T-helper 17 cell (primary cell): ENCODE measurements at places on chromosomes 3 and 15.
A peak's percentile ranks its signal among the peaks of the same experiment; 100 is the strongest.

- no peak for DNase-seq
Measured at GRCh38 chr3:47605652-47606051, 27.0 kb upstream of the CSPG5 start.

- DNase-seq = peak; percentile 67
Measured at GRCh38 chr15:63503739-63504246, 600 bp upstream of the USP3 start.

DNA sequence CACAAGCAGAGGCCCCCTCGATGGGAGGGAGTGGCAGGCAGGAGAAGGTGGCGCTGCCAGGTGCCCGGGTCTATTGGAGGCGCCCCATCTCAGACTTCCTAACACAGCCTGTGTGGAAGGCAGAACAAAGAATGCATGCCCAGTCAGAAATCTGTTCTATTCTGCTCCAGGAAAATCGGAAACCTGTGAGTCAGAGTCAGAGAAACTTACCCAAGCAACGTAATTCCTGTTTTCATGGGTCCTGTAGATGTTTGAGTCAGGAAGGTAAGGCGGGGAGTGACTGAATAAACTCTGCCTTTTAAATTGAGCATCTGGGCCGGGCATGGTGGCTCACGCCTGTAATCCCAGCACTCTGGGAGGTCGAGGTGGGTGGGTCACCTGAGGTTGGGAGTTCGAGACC lies 13.7 kb downstream of the MAP6D1 start:
- no peak for DNase-seq

GRCh38 chr15:99651023-99651807 lies 82.0 kb downstream of the LYSMD4 start:
- DNase-seq = no peak

DNA sequence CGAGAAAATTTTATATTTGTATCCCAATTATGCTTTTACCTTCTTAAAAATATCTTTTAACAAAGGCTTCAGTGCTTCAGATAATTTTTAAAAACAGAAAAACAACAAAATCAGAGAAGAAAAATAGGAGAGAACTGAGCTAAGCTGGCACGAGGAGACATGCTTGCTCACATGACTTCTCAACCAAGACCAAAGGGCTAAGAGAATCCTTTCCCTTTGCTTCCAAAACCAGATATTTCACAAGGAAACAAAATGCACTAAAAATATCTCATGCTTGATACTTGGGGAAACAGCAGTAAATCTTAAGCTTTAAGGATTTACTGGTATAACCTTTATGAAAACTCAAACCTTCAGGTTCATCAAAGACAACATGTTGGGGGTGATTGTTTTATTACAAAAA lies 58.4 kb downstream of the CAPN7 start:
- no peak for DNase-seq

DNA sequence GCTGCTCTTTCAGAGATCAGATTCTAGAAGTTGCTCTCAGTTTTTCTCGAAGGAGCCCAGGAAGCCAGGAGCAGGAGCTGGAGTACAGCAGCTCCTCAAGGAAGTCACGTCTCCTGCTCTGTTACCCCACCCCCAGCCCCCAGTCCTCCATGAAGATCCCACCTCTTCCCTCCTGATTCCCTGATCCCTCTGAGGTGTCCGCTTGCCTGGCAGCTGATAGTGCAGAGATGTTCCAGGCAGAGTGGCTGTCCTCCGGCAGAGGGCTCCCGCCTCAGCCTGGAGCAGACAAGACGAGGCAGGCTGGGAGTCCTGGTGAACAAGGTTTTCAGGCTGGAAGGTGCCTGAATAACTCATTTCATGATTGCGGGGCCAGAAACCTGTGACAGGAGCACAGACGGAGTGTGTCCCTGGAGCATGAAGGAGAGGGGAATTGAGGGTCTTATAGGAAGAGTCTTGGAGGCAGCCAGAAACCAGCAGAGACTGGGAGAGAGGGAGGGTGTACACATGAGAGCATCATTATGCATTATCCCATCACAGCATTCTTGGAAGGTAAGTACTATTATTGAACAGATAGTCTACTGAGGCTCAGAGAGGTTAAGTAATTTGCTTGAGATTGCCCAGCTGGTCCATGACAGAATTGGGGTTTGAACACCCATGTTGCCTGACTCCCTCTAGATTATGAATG lies 1.2 kb downstream of the HRH1 start:
- no peak for DNase-seq

- DNase-seq = no peak
Measured at GRCh38 chr3:50202353-50203112, 2.5 kb upstream of the SLC38A3 start.

DNA sequence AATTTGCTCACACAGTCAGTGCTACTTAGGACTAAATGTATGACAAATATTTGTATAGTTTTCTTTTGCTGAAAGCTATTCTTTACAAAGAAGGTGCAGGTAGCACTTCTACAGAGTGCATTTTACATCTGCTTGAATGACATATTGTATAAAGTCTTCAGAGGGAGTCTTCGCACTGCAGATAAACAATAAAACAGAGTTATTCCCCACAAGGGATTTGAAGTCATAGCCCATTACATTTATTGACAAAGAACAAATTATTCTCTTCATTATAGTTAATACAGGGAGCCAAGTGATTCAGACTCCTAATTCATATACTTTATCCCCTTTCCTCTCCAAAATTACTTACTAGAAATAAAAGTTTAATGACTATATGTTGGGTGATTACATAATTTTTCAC lies 529.7 kb downstream of the EDEM1 start:
- no peak for DNase-seq

- no peak for DNase-seq
Measured at GRCh38 chr3:197936819-197937384, 13.1 kb upstream of the RPL35A start.

GRCh38 chr3:54283470-54283869 lies 161.1 kb downstream of the CACNA2D3 start:
- no peak for DNase-seq

DNA sequence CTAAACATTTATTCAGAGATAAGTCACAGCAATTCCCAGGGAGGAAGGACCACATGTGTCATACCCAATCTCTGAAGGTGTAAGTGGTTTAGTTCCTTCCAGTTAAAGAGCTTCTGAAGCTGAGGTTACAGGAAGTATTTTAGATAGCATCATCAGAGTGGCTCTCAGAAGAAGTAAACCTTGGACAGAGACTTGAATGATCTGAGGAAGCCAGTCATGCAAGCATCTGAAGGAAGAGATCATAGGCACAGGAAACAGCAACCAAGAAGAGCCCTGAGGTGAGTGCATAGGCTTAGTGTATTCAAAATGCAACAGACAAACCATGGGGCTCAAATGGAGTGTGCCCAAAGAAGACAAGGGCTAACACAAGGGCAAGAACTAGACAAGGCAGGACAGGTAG lies 210.3 kb downstream of the ULK4 start:
- DNase-seq = no peak

- DNase-seq = no peak
Measured at GRCh38 chr3:49771340-49771938, 14.9 kb downstream of the IP6K1 start.

DNA sequence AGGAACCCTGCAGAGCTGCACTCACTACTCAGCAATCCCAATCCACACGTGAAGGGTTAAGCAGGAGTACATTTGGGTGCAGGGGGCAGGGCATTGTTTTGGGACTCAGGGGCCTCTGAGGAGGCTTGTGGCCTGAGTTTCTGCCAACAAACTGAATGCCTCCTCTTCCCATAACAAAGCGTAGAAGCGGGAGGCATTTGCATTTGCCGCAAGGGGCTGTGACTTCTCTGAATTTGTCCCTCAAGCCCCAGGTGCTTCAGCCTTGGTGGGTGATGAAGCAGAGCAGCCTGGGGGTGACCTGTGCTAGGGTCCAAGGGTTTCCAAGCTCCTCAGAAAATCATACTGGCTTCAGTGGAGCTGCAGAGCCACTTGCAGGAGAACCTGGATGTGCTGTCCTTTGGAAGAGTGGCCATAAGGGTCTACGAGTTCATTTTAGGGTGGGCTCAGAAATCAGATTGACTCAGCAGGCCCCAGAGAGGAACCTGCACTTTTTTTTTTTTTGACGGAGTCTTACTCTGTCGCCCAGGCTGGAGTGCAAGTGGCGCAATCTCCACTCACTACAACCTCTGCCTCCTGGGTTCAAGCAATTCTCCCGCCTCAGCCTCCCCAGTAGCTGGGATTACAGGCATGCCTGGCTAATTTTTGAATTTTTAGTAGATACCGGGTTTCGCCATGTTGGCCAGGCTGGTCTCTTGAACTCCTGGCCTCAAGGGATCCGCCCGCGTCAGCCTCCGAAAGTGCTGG lies 1.4 kb upstream of the RPSA start:
- no peak for DNase-seq

DNA sequence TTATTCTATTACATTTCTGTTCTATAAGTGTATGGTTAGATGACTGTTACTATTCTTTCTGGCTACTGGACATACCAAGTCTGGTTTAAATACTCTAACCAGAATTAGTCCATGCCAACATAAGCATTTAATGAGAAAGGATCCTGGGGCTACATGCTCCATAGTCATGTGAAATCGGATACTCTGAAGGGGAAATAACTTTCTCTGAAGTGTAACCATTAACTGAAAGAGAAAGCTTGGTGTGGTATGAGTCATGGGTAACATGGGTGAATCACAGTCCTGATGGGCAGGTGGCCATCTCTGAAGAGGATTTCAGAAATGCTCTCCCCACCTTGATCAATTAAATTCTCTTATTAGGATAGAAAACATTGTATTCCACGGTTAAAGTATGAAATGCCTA lies 69.4 kb downstream of the FHIT start:
- DNase-seq = no peak

- DNase-seq = no peak
Measured at GRCh38 chr3:52308308-52308707, 7.8 kb upstream of the DNAH1 start.

DNA sequence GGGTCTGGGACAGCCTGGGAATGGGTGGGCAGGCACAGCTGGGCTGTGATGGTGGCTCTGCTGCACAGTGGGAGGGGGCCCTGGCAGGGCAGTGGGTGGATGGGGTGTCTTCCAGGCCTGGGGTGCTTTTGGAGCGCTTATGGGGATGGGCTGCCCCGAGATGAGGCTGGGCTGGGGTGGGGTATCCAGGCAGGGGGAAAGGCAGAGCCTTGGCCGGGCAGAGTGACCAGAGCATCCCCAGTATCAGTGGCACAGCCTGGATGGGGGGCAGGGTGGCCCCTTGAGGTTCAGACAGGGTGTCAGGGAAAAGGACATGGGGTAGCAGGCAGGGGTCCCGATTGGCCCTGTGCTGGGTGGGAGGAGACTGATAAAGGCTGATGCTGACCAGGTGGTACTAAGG lies 26.6 kb downstream of the HDAC11 start:
- no peak for DNase-seq

DNA sequence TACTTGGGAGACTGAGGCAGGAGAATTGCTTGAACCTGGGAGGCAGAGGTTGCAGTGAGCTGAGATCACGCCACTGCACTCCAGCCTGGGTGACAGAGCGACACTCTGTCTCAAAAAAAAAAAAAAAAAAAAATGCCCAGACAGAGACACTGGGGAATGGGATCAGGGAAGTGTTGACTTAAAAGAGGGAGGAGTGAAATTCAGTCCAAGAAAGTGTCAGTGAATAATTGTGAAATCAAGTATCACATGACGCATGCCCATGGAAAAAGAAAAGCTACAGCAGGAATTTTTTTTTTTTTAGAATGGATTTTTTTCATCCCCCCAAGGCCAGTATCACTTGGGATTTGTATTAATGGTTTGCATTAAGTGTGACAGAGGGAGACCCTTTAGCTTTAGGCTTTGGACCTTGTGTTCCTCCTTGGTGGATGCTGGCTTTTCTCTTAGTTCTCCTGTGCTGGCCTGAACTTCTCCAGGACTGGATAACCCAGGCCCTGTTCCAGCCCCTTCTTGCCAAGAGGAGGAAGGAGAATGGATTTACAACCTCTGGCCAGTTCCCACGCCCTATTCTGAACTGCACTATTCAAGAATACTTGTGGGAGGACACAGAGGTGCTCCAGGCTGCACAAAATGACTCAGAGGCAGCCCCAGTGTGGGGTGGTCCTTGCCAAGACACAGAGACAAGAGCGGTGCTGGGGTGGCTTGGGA lies 36.7 kb upstream of the ZNF774 start:
- no peak for DNase-seq

GRCh38 chr3:94665922-94666321 lies 603.1 kb downstream of the NSUN3 start:
- no peak for DNase-seq

DNA sequence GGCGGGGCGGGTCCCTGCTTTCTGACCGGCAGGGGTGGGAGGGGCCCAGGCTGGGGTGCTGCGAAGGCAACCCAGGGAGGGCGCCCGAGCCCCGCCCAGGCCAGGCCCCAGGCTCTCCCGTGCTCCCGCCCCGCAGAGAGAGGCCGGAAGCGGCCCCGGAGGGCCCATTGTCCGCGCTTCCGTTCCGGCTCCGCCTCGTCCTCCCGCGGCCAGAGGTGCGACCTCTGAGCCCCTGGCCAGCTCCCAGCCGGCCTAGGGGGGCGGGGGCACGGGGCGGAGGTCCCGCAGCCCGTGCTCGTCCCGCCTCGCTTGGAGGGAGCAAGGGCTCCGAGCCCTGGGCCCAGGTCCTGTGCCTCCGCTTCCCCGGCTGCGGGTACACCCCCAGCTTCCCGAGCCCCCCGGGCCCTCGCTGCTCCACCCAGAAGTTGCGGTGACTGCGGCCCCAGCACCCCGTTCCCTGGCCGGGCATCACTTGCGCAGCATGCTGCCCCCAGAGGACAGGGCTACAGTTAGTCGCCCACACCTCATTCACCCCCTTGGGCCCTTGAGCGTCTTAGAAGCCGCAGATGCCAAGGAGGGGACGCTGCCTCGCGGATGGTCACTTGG lies 20.4 kb upstream of the PLXND1 start:
- DNase-seq = peak; percentile 49

GRCh38 chr3:8734137-8734878 lies 706 bp downstream of the CAV3 start:
- no peak for DNase-seq

- no peak for DNase-seq
Measured at GRCh38 chr15:46316024-46316423, 681.2 kb downstream of the SQOR start.

DNA sequence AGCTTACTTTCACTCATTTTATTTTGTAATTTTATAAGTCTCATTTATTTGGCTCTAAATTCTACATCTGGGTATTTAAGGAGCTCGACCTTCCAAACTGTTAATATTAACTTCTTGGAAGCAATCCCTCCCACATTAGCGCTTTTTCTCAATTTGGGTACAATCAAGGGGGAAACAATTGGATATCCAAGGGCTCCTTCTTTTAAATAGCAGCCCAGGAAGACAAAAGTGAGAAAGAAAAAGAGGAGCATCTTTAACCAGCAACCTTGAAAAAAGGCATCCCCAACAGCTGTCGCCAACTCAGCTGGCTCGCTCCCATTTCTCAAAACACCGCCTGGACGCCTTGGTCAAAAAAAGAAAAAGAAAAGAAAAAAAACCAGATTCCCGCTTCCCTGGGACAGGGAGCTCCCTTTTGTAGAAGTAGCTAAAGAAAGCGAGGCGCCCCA lies 873 bp downstream of the C3orf70 start:
- no peak for DNase-seq

DNA sequence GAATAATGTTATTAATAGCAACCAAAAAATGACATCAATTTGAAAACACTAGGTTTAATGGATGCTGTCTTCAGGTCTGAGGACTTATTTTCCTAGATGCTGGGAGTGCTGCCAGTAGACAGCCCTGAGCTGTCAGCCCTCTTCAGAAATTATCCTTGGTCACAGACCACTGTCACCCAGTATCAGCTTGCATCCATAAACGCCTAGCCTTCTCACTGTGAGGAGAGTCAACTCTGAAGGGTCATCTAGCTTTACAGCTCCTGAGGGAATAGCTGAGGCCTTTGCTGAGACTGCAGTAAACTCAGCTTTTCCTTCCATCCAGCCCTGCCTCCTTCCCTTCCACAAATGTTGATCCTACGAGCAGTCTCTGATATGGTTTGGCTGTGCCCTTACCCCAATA lies 19.4 kb upstream of the MNS1 start:
- no peak for DNase-seq

GRCh38 chr3:86996261-86996955 lies 5.5 kb upstream of the VGLL3 start:
- no peak for DNase-seq
